GM06990 (cell line): ENCODE measurements at places on chromosomes 2 and 18.

- peak; percentile 88 for DNase-seq
Measured at GRCh38 chr2:85595301-85596025, at the start of gene RNF181. RNF181 (plus strand) TSS chr2:85595745; CDS start chr2:85595764, 19 bp downstream.

DNA sequence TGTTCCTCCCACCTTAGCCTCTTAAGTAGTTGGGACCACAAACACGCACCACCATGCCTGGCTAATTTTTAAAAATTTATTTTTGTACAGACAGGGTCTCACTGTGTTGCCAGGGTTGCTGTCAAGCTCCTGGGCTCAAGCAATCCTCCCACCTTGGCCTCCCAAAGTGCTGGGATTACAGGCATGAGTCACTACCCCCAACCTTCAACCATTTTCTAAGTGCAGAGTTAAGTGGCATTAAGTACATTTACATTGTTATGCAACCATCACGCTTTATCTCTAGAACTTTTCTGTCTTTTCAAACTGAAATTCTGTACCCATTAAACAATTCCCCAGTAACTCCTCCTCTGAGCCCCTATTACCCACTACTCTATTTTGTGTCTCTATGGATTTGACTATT lies 45.9 kb upstream of the AFF3 start:
- DNase-seq = no peak

- DNase-seq = peak; percentile 10
Measured at GRCh38 chr2:190277234-190278112, 42.2 kb downstream of the HIBCH start.

GRCh38 chr18:10913919-10914318 lies 235.4 kb downstream of the PIEZO2 start:
- DNase-seq = no peak

- DNase-seq = no peak
Measured at GRCh38 chr2:222358876-222359275, 60.1 kb upstream of the PAX3 start.

DNA sequence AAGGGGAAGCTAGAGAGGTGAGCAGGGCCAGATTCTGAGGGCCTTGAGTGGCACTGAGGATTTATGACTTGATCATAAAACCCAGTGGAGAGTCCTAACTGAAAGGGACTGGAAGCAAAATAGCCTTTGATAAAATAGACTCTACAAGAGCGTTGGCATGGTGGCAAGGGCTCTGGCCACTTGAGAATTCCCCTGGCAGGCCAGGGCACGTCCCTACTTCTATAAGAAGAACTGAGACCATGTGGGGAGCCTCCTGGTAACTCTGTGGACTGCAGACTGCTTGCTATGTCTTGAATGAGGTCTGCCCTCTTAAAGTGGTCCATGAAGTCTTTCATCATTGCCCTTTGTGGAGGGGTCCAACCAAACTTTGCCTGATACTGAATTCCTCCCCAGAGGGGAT lies 324.8 kb downstream of the ALK start:
- DNase-seq = no peak

GRCh38 chr18:63819786-63820185 lies 44.6 kb downstream of the SERPINB7 start:
- DNase-seq = no peak

DNA sequence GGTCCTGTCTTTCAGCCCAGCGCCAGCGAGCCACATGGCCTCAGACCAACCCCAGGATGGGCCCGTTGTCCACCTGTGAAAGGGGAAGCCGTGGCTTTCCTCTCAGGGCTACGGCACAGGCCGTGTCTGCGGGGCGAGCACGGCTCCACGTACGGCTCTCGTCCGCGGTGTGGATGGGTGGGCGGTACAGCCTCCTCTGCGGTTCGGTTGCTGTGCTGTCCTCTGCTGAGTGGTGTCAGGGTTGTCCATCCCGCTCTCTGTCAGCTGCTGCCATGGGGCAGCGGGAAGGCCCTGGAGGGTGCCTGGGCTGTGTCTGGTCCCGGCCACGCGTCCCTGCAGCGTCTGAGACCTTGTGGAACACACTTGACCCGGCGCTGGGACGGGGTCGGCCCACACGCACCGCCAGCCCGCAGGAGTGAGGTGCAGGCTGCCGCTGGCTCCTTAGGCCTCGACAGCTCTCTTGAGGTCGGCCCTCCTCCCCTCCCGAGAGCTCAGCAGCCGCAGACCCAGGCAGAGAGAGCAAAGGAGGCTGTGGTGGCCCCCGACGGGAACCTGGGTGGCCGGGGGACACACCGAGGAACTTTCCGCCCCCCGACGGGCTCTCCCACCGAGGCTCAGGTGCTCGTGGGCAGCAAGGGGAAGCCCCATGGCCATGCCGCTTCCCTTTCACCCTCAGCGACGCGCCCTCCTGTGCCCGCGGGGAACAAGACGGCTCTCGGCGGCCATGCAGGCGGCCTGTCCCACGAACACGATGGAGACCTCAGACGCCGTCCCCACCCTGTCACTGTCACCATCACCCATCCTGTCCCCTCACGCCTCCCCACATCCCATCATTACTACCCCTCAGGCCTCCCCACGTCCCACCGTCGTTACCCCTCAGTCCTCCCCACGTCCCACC lies 128.7 kb downstream of the NFATC1 start:
- DNase-seq = peak; percentile 68

DNA sequence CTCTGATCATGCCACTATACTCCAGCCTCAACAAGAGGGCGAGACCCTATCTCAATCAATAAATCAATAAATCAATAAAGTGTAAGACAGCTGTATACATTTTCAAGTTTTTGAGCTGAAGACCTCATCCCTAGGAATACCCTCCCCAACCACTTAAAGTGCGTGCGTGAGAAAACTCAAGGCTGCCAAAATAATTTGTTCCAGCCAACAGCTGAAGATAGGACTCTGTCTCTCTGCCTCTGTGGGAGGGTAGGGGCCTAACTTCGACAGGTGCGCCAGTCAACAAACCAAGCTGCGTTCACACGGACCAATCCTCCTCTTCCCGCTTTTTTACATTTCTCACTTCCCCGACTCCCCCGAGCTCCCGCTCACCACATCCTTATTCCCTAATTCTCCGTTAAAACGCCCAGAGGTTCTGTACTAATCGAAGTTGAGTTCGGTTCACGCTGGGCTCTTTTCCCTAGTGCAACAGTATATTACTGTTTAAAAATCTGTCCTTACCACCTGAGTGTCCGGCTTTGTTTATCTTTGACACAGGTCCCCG lies 618 bp downstream of the POLR2D start:
- no peak for DNase-seq

GRCh38 chr2:132438691-132439090 lies 22.1 kb downstream of the GPR39 start:
- no peak for DNase-seq

- no peak for DNase-seq
Measured at GRCh38 chr2:229675569-229675968, 38.8 kb downstream of the DNER start.

GRCh38 chr2:201132518-201132917 lies 16.6 kb downstream of the CFLAR start:
- DNase-seq = peak; percentile 43

DNA sequence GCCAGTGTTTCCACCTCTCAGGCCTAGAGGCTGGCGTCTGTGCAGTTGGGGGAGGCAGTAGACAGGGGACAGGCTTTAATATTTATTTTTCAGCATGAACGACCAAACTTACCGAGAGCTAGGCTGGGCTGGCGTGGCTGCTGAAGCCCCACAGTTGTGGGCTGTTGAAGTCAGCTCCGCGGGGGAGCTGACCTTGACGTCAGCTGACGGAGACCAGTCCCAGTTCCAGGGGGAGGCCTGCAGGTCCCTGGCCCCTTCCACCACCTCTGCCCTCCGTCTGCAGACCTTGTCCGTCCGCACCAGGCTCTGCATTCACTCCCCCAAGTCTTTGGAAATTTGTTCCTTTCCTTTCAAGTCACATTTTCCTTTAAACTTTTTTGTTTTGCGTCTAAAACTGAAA lies 33.4 kb upstream of the TUBA3E start:
- no peak for DNase-seq

- DNase-seq = no peak
Measured at GRCh38 chr2:156322051-156322685, 10.4 kb downstream of the NR4A2 start.

- DNase-seq = peak; percentile 57
Measured at GRCh38 chr2:98463988-98464771, 19.5 kb downstream of the INPP4A start.

DNA sequence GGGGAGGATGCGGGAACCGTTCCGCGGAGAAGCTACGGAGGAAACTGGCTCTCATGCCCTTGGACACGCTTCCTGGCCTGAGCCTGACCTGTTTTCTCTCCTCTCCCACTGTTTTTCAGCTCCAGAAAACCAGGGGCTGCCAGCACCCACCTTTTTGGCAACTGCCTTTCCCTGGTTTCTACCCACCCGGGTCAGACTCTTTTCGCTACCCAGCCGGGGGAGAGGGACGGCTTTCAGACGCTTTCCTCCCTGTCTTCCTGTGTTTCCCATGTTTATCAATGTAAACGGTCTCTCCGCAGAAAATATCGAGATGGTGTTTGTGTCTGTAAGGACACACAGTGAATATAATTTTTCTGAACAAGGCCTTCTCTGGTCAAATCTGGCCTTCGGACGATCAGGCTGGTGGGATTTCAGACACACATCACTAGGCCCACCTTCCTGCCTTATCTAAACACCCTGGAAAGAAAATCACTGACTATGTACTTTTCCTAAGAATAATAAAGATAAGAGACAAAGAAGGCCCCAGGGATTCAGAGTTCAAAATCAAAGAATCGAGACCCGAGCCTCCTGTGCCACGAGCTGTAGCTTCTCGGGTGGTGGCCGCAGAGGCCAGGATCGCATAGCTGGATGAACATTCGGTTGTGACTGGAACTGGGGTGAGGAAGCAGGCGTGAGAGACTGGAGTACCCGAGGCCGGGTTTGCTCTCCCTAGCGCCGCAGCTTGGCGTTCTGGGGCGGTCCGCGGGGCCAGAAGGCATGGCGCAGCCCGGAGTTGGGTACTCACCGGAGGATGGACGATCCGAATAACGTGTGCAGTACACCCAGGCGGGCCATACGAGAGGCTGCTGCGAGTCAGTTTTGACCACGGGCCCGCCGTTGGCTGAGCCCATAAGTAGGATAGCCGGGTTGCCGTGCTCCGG lies 1.7 kb downstream of the EN1 start:
- no peak for DNase-seq

GRCh38 chr18:75815767-75816166 lies 388.3 kb upstream of the SMIM21 start:
- DNase-seq = no peak

DNA sequence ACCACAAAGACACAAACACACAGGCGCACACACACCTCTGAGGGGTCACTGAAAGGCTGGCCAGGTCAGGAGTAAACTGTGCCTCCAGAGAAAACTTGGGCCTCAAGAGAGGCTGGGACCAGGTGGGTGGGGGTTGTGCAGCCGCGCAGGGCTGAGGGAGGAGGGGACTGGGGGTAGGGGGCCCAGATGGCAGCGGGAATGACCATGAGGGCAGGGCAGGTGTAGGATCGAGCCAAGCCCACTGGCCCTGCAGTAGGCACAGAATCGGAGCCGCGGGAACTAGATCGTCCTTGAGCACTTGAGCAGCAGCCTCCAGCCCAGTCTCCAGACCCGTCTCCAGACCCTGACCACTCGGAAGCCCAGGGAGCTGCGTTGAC lies 36.8 kb downstream of the ANKMY1 start:
- DNase-seq = no peak

GRCh38 chr2:238169708-238170251 lies 11.0 kb downstream of the ERFE start:
- no peak for DNase-seq

GRCh38 chr2:80199504-80199903 lies 105.0 kb downstream of the LRRTM1 start:
- no peak for DNase-seq

- no peak for DNase-seq
Measured at GRCh38 chr2:13884291-13884976, 748.1 kb upstream of the LRATD1 start.

- DNase-seq = no peak
Measured at GRCh38 chr2:6960659-6961058, 43.4 kb downstream of the RNF144A start.

DNA sequence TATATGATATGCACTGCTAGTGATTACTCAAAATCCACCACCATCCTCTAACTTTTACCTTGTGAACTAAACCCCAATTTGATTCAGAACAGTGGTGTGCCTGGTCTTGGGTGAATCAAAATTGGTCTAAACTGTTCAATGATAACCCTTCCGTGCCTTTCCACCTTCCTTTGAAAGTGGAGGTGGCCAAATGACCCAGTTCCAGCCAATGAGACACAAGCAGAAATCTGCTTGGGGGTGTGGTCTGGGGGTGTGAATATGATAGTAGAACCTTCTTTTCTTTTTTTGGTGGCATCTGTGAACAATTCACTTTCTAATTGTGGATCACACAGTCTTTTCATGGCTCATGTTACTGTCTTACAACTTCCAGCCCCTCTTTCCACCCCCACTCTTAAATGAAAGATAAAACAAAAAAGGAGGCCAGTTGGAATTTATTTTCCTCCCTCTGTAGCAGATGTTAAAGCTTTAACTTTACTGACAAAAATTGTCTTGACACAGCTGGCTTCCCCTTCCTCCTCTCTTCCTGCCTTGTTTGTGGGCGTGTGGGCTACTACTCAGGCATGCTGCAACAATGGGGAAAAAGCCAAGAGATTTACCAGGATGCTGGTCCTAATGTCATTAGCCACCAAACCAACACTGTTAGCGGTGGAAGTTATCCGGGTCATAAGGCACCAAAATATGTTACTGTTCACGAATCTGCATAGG lies 58.8 kb upstream of the ANKRD44 start:
- no peak for DNase-seq

GRCh38 chr2:206176121-206176520 lies 16.4 kb downstream of the EEF1B2 start:
- no peak for DNase-seq

DNA sequence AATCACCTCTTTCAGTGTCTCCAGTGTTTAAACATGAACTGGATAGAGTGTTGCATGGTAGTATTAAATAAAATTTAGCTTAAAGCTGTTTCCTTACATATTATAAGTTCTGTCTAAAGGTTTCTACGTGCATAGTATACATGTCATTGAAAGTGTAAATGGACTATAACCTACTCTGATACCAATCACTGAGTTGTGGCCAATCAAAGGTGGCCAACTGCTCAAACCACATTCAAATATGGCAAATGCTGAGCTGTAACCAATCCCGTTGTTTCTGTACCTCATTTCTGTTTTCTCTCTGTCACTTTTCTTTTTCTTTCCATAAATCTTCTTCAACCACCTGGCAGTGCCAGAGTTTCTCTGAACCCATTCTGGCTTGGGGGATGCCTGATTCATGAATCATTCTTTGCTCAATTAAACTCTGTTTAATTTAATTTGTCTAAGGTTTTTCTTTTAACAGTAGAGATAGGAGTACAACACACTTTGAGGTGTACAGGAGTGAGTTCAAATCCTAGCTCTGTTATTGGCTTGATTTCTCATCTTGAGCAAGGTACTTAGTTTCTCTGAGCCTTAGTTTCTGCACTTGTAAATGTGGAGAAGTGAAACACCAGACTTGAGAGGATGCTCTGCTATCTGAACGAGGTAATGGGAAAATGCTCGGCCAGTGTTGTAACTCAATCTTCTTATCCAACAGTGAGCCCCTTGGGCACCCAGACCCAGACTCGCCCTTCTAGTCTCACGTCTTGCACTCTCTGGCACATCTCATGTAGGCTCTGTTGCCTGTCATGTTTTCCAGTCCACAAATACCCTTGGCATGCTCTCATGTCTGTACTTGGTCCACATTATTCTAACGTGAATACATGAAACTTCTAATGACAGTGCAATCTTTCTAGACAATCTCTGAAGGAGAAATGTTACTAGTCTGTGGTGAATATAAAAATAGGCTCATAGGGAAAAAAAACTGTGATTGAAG lies 228.0 kb downstream of the PIK3C3 start:
- DNase-seq = no peak

GRCh38 chr2:239230318-239231052 lies 170.3 kb downstream of the HDAC4 start:
- DNase-seq = no peak

- DNase-seq = no peak
Measured at GRCh38 chr2:167943897-167944296, 303.5 kb downstream of the STK39 start.
